ENCODE measurements at places on chromosomes 2 and 18.
A peak's percentile ranks its signal among the peaks of the same experiment; 100 is the strongest.

DNA sequence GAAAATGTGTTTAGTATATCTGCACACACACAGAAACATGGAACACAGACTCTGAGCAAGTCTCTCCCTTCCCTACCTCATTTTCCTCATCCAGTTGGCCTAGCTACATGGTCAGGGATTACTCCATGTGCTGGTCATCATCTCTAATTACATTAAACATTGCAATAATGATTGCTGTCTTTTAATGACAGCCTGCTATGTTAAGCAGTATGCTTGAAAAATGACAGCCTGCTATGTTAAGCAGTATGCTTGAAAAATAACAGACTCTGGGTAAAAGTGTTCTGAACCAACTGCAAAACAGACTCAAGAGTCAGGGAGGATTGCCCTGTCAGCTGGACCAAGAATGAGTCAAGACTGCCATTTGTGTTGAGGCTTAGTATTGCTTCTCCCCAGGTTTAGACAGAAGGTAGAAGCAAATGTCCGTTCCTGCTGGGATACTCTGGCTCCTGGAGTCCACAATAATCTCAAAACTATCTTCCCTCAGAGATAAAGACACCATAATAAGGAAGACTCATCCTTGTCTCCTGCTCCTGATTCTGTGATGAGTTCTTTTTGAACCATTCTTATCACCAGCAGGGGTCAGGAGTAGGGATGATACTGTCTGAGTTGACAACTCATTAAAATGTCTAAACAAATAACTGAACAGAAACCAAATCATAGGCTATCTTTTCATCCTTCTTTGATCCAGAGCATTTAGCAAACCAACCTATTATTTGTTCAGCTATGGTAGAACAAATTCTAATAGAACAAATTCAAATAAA lies 57.7 kb downstream of the CCDC93 start:
- no peak for DNase-seq

DNA sequence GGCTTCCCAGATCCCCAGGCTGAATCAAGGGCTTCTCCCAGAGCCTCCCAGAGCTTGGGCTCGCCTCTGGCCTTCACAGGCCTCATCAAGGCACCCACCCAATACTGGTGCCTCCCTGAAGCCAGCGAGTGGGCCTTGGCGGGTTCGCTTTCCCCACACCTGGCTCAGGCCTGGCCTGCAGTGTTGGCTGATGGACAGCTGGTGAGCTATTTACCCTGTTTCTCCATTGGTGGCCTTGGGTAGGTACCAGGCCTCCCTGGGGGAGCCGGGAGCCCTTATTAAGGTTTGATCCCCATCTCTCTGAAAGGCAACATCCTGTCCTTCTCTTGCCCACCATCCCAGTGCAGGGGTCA lies 18.2 kb upstream of the DUSP2 start:
- no peak for DNase-seq

- DNase-seq, result no peak
Observed at GRCh38 chr2:8141780-8142179, 540.1 kb upstream of the ID2 start.

- DNase-seq, result no peak
Observed at GRCh38 chr2:59314031-59314766, 1073.1 kb upstream of the FANCL start.

DNA sequence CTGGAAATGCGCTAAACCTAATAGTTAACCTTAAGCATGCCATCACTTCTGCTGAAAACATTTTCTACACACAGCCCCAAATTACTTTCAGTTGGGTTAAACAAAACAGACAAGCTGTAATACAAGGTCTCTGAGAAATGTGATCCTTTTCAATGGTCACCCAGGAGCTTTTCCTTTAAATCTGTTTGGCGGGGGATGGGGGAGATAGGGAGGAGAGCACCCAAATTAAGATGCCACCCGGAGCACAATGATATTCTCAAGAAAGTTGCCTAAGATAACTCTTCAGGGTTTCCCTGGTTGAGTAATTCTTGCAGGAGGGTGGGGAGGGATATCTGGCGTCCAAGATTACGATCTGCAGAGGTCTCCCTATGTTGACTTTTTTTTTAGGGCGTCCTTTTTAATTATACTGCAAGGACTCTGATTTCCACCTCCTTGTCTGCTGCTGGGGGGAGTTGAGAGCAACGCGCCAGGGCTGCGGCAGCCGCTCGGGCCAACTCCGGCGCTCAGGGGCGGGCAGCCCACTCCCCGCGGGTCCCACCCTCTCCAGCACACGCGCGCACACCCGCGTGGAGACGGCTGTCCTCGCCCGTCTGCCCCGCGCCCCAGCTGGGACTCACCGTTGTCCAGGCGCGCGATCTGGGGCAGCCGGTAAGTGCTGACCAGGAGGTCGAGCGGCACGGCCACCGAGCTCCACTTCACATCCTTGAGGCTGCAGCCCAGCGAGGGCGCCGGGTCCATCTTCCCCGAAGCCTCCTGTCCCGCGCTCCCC lies 807 bp downstream of the GAREM1 start:
- DNase-seq, result peak; percentile 43

DNA sequence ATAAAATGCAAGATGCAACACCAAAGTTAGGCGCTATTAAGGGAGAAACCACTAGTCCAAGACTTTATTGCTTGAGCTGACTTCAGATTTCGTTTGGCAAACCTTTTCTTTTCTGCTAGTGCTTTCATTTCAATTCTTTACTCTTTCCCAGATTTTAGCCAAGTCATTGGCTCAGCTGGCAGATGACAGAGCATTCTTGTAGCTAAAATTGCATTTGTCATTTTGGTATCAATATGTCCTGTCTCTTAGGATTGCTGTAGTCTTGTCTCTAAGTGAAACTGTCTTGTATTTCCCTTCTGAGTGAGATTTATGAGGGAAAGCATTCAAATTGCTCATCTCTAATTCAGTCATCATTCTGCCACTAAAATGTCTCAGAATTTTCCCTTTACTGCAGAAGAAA lies 335.1 kb downstream of the METTL4 start:
- no peak for DNase-seq

GRCh38 chr2:32485399-32485798 lies 128.6 kb downstream of the BIRC6 start:
- no peak for DNase-seq

GRCh38 chr2:106184394-106184793 lies 9.7 kb downstream of the UXS1 start:
- no peak for DNase-seq

- DNase-seq, result no peak
Observed at GRCh38 chr2:178830451-178830850, 23.2 kb upstream of the TTN start.

- no peak for DNase-seq
Observed at GRCh38 chr18:51193621-51194287, 3.7 kb downstream of the MEX3C start.

DNA sequence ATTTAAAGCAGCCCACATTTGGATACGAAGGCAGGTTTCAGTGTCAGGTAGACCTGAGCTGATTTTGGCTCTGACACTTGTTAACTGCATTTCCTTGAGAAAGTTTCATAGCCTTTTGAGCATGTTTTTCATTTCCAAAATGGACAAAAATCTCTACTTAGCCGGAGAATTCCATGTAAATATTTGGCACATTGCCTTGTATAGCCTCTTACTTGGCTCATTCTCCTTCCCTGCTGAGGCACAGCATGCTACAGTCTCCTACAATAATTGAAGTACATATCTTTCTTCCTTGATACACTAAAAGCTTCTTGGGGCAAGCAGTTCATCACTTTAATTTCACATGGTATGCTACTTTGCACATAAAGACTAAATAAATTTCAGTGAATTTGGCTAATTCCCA lies 772.2 kb upstream of the CHAC2 start:
- DNase-seq, result no peak

DNA sequence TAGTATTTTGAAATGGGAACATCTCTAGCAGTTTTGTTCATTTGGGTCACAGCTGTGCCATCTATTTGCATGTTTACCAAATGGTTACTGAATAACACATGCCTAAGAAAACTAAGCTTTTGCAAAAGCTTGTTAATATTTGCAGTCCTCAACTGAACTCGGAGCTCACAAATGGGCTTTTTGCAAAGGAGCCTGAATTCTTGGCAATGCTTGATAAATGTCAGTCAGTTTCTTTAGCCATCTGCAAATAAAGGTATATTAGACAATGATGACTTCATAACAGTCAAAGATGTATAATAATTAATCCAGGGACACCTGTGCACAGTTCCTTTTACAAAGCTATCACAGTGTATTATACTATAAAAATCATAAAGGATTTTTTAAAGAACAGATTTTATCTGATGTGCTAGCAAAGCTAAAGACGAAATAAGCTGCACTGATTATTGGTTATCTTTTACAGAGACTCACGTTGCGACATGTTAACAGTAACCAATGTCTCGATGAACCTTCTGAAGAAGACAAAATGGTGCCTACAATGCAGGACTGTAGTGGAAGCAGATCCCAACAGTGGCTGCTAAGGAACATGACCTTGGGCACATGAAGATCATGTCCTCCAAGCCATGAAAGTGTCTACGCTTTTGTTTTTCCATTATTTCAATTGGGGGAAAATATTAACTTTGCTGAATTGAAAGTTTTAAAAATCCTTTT lies 248.4 kb upstream of the KCNJ3 start:
- no peak for DNase-seq

DNA sequence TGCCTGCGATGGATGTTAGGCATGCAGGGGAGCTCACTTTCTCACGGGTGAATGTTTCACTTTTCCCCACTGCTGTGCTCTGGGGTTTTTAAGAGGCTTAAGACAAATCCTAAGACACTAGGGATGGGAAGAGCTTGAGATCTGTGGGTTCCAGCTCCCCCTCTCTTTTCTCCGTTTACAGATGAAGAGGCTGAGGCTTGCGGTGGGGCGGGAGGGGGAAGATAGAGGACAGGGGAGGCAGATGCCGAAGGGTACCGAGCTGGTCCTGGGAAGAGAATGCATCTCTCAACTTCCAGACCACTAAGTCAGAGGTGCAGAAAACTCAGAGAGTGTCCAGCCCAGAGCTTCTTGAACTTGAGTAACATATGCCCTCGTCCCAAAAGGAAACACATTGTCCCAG lies 8.2 kb upstream of the ATOH8 start:
- no peak for DNase-seq

- no peak for DNase-seq
Observed at GRCh38 chr2:23524261-23524706, 139.3 kb downstream of the KLHL29 start.

GRCh38 chr2:155574941-155575340 lies 757.6 kb downstream of the NR4A2 start:
- DNase-seq, result no peak

- DNase-seq, result peak; percentile 58
Observed at GRCh38 chr2:216666461-216667233, 28.7 kb downstream of the IGFBP5 start.

- DNase-seq, result no peak
Observed at GRCh38 chr2:64681479-64681967, 27.8 kb upstream of the SERTAD2 start.

GRCh38 chr2:129881786-129882396 lies 97.6 kb upstream of the RAB6C start:
- no peak for DNase-seq

GRCh38 chr2:200486529-200486928 lies 23.3 kb downstream of the KCTD18 start:
- no peak for DNase-seq

GRCh38 chr18:31088532-31088931 lies 13.7 kb downstream of the DSC2 start:
- no peak for DNase-seq

GRCh38 chr18:3457261-3457724 lies 7.3 kb downstream of the TGIF1 start:
- no peak for DNase-seq

Data from NCI-H1092 treated with DMSO at 0.1 percent for 48 hours (cell line).